Sciatic nerve (tissue), 2 donors: ENCODE measurements at places on chromosomes 3 and 15.

DNA sequence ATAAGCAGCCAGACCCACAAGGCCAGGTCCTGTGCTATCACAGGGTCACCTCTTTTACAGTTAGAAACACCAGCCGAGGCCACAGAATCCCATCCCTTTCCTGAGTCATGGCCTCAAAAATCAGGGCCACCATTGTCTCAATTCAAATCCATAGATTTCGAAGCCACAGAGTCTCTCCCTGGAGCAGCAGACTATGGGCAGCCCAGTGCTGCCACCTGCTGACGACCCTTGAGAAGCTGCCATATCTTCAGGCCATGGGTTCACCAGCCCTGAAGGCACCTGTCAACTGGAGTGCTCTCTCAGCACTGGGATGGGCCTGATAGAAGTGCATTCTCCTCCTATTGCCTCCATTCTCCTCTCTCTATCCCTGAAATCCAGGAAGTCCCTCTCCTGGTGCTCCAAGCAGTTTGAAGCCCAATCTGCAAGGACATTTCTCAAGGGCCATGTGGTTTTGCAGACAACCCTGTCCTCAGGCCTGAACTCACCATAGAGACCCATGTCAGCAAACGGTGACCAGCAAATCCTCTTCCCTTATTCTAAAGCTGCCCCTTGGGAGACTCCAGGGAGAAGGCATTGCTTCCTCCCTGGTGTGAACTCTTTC lies 39.6 kb downstream of the TGM4 start:
- peak; percentile 74 for DNase-seq

GRCh38 chr3:180063783-180064182 lies 27.0 kb upstream of the PEX5L start:
- DNase-seq, result no peak

DNA sequence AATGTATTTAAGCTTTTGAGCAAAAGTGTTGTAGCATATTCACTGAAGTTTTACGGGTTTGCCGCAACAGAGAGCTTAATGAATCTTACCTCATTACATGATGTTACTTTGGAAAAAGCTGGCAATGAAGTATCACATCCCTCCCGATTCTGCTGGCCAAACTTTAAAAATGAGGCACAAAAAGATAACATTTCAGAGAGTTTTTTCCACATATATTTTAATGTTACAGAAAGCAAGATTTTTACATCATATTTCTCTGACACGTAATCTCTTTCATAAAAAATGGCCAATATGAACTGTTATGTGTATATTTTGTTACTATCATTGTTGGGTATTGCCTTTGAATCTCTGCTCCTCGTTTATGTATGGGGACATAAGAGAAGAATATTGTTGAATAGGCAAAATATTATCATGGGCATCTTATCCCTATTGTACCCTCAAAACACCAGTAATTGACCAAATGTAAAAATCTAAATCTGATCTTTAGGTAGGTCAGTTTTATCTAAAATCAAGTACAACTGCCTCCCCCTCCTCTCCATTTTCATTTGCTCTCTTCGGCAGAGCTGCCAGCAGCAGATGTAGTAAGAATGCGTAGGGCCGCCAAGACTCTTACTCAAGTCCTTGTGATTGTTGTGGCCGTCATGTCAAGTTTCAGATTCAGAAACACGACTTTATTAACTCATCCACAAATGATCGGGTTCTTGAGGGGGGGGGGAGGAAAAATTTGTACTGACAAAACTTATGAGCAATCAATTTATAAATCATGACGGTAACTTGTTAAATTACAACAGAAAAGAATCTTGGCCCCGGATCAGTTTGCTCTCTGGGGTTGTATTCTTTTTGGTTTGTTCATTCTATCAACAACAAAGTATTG lies 106.7 kb upstream of the THRB start:
- no peak for DNase-seq

- no peak for DNase-seq
These were observed 14.2 kb downstream of the NR1D2 start for GRCh38 chr3:23959135-23959900.

DNA sequence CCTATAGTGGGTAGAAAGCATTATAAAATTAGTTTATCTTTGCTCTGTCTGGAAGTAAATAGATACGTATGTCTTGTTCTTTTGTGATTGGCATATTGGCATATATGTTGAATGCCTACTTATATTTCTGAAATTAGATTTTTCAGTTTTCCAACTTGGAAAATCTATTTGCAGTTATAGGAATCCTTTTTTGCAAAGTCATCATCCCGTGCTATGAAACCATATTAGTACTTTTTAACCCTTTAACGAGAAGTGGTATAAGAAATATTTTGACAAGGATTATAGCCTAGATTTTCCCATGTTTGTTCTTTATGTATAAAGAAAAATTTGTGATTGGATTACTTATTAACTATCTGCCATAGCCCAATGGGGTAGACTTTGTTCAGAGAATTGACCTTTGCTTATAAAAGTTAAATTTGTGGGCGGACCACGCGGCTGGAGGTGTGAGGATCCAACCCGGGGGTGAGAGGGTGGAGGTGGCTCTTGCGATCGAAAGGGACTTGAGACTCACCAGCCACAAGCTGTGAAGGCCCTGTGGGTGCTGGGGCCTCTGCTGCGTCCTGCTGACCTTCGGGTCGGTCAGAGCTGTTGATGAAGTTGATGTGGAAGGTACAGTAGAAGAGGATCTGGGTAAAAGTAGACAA lies 5.9 kb downstream of the LRRC28 start:
- no peak for DNase-seq

GRCh38 chr3:32106929-32107362 lies 526 bp downstream of the GPD1L start:
- no peak for DNase-seq
